Adipocyte (in vitro differentiated cells): ENCODE measurements at places on chromosomes 5 and 9.

- peak; percentile 56 for DNase-seq
Measured at GRCh38 chr9:98897745-98898144, 46.0 kb upstream of the COL15A1 start.

- DNase-seq = peak; percentile 62
Measured at GRCh38 chr9:73565833-73566465, 414.3 kb downstream of the ANXA1 start.

DNA sequence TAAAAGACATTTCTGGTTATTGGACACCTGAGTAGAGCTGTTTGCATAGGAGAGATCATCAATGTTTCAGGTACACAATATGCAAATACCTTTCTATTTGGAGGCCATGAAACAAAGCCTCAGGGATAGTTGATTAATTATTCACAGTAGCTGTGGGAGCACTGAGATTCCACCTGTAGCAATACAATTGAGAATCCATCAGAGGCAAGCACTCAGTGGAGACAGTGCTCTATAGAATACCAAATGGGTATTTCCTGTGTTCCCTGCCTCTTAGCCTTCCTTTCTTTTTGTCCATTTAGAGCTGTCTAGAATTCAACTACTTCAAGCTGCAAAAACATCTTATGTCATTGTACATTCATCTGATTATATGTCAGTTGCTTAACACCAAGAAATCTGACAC is 1754.0 kb upstream of the ACO1 start:
- DNase-seq = no peak

- no peak for DNase-seq
Measured at GRCh38 chr5:1709171-1709803, 90.3 kb downstream of the MRPL36 start.

DNA sequence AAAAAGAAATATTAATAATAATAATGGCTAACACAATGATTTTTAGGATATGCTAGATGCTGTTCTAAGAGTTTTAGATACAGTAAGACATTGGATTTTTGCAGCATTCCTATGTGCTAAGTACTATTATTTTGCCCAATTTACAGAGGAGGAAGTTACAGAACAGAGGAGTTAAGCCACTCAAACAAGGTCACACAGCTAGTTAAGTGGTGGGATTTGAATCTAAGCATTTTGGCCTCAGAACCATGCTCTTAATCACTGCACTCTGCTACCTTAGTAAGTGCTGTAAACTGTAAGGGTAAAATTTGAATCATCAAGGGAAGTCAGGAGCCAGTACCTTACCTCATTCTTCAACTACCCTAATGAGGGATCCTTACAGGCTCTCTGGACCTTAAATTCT is 25.4 kb downstream of the RPS23 start:
- DNase-seq = no peak

DNA sequence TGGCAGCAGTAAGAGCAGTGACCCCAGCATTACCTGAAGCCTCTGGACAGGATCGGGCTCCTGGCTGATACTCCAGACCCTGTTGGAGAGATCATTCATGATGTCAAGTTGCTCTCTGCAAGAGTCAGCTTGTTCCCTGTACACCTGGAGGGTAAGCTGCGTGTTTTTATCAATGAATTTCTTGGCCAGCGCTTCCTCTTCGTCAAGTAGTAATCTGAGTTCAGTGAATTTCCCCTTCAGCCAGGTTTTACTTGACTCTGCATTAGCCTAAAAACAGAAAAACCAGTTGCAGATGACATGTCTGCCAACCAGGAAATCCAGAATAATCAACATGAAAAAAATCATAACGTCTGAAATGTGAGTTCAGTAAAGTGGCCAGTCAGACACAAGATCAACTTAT is 19.1 kb downstream of the TRIM14 start:
- DNase-seq = no peak

GRCh38 chr9:33818167-33818846 is 1.3 kb downstream of the UBE2R2 start:
- no peak for DNase-seq

DNA sequence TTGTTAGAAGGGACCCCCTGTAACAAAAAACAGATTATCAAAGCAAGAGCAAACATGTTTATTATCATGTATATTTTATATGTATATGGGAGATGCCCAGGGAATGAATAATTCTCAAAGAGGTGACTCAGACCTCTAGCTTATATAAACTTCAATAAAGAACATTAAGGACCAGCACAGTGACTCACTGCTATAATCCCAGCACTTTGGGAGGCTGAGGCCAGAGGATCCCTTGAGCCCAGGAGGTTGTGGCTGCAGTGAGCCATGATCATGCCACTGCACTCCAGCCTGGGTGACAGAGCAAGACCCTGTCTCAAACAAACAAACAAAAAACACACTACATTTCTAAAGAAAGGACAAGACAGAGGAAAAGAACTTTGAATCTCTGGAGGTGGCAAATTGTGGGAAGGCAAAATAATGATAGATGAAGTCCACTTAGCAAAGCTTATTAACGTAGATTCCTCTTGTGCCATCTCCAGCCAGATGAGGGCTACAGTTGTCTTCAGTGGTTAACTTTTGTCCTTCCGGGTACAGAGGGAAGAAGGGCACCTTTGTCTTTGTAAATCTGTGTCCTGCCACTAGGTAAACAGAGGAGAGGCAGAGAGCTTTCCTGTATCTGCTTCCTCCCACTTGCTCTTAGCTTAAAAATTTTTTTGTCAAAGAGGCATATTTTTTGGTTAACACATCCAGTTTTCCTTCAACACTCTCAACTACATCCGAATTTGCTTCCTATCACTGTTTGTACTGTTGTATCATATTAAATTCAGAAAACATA is 7.5 kb upstream of the RFK start:
- peak; percentile 8 for DNase-seq

DNA sequence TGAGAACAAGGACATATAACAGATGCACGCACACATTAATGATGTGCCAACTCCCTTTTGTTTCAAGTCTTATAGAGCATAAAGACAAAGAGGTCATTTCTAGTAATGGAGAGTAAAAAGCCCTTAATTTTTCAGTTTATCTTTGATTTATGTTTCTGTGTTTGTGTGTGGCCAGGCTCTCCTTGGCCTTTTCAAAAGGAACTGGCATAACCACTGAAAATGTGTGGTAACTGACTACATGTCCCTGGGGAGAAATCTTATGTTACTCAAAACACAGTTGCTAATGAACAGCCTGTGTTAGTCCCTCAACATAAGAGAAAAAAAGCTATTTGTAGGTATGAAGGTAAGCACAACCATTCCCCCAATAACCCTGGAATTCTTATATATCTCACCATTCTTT is 47.6 kb upstream of the SHOC1 start:
- peak; percentile 56 for DNase-seq

- no peak for DNase-seq
Measured at GRCh38 chr5:140007311-140007710, 35.8 kb downstream of the NRG2 start.

- peak; percentile 51 for DNase-seq
Measured at GRCh38 chr5:78755822-78756429, 107.4 kb upstream of the LHFPL2 start.

DNA sequence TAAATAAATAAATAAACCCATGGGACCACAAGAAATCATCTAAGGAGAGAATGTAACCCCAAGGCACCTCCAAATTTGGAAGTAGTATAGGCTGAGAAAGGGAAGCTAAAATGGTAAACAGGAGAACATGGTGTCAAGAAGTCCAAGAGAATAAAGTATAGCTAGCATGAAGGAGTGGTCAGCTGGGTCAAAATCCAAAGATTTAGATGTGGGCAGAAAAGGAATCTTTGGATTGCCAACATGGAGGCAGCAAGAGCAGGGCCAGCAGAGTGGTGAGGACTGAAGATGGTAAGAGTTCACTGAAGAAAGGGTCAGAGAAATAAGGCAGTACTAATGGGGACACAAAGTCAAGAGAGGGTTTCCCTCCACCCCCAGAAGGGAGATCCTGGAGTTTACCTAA is 53.0 kb downstream of the TSSK1B start:
- no peak for DNase-seq

DNA sequence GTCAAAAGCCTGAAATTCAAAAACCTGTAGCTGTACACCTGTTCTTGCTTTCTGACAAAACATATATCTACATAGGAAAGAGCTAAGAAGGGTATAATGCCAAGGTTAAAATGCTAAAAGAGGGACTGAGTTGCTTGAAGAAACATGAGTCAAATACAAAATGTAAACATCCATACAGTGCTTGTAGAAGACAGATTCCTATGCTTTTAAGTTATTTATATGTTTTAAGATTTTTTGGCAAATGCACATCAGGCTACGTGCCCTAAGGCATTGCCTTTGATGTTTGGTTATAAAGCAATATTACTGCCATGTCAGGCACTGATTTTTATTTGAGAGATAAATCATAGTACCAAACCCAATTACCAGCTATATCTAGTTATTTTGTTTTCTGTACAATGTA is 269.0 kb downstream of the EDIL3 start:
- no peak for DNase-seq

DNA sequence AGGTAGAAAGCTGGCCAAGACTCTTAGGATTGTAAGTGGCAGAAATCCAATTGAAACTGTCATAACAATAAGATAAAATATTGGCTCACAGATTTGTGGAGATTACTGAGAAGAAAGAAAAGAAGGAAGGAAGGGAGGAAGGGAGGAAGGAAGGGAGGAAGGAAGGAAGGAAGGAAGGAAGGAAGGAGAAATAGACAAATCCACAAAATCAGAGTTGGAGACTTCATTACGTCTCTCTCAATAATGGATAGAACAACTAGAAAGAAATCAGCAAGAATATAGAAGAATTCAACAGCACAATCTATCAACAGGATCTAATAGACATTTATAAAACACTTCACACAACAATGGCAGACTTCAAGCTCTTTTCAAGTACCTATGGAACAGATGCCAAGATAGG is 17.9 kb upstream of the PAM start:
- no peak for DNase-seq

- no peak for DNase-seq
Measured at GRCh38 chr5:95718203-95718602, 12.9 kb upstream of the RHOBTB3 start.

GRCh38 chr5:1564182-1564748 is 40.5 kb upstream of the LPCAT1 start:
- DNase-seq = no peak

DNA sequence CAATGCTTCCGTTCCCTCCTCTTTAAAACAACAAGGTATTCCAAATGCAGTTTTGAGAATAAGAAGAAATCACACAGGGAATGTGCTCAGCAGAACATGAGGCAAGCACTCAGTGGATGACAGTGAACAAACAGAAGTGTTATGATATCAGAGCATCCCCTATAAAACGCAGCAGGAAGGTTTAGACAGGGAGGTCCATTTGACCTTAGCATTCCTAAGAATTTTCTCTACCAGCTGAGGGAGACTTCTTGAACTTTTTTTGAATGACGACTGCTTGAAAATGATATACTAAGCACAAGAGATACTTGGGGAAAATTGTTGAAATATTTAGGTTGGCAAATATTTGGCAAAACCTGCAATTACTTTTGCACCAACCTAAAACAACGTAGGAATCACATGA is 3.9 kb downstream of the AMACR start:
- DNase-seq = no peak

DNA sequence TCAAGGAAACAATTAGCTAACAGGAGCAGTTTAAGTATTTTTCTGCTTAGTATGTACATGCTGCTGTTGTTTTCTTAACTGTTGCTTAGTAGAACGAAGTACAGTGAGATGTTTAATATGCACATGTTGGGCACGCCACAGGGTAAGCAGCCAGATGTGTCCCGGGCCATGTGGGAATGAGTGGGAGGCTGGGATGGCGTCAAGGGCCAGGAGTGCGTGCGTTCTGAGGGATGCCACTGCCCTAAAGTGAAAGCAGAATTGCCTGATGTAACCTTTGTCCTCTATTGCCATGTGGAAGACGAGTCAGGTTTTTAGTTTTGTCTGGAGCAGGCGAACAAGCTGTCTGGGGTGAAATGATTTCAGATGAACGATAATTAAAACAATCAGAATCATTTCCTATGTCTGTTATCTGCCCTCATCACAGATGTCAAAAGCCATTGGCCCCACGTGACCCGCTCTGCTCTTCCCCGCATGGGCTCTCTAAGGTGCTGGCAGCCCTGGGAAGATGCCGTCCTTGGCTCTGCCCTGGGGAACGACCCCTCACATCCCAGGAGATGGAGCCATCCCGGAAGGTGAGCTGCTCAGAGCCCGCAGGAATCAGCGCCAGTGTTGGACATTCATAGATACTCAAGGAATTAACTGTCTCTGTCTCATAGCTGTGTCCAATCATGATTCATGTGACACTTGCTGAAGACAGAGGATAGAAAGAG is 356.6 kb upstream of the IRX4 start:
- no peak for DNase-seq

- no peak for DNase-seq
Measured at GRCh38 chr5:51273021-51273420, 110.2 kb upstream of the ISL1 start.

DNA sequence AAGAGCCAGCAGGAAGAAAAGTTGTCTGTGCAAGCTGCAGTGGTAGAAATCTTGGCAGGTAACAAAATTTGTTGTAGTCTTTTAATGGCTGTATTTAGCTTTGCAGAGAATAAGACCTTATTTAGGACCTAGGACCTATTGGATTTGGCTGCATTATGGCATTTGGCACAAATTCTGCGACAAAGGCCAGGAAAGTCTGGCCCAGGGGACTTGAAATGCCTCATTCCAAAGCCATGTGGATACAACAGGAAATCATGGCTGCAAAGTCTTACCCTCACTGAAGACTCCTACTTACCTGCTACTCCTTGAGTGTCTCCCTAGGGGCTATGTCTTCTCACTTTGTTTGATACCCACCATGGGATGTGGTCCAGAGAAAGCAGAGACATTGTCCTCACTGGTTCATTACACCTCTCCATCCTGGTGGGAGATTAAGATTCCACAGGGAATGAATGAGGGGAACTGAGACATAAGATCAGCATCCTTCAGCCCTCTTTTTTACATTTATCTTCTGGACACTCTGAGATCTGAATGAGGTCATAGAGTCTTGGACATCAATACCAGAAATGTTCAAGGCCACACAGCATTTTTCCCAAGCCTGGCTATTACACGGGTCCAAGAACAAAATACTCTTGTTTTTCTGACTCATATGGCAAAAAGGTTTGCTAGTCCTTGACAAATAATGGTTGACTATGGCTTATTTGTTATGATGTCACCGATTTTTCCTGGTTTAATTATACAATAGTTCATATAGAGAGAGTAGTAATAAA is 119.4 kb downstream of the PDE8B start:
- no peak for DNase-seq

GRCh38 chr5:155591273-155591672 is 577.7 kb downstream of the KIF4B start:
- DNase-seq = no peak

GRCh38 chr9:96484521-96484931 is 34.6 kb downstream of the HABP4 start:
- peak; percentile 29 for DNase-seq

DNA sequence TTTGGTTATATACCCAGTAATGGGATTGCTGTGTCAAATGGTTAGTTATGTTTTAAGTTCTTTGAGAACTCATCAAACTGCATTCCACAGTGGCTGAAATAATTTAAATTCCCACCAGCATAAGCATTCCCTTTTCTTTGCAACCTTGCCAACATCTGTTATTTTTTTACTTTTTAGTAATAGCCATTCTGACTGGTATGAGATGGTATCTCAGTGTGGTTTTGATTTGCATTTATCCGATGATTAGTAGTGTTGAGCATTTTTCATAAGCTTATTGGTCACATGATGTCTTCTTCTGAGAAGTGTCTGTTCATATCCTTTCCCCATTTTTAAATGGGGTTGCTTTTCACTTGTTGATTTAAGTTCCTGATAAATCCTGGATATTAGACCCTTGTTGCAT is 435.7 kb upstream of the RIOK2 start:
- DNase-seq = no peak
